ENCODE measurements at places on chromosomes 7 and 10. TPM values are rescaled to one million over a fixed set of nuclear protein-coding genes. Genes with fewer than 3 reads are reported as not detected.

Gene RAMP3
- total RNA-seq: not detected

Gene NKX1-2
- 0.59 TPM for total RNA-seq

Gene TMEM176A
- 1.3 TPM for total RNA-seq

Gene ZNF33A
- total RNA-seq: 38.2 TPM

Gene LHFPL3
- total RNA-seq: not detected

Gene LBX1
- not detected for total RNA-seq

Gene DNAH11
- 0.22 TPM for total RNA-seq

Gene XRCC2
- 3.0 TPM for total RNA-seq

Gene SRGN
- not detected for total RNA-seq

Gene ALKBH4
- 9.8 TPM for total RNA-seq

Gene EXOC6
- total RNA-seq: 9.1 TPM

Gene CXCL12
- total RNA-seq: 2.2 TPM

Gene HTR7
- 13.3 TPM for total RNA-seq

Gene PKD2L1
- 0.44 TPM for total RNA-seq

Gene SPDYE8
- not detected for total RNA-seq

Gene CPN1
- total RNA-seq: not detected

Gene SBDS
- total RNA-seq: 66.3 TPM
